Chondrocyte (in vitro differentiated cells): ENCODE measurements at places on chromosomes 13 and 19. TPM values are rescaled to one million over a fixed set of nuclear protein-coding genes. Genes with fewer than 3 reads are reported as not detected.

- no peak for DNase-seq
Measured at GRCh38 chr19:4016486-4016885, 8.9 kb downstream of the PIAS4 start.

DNA sequence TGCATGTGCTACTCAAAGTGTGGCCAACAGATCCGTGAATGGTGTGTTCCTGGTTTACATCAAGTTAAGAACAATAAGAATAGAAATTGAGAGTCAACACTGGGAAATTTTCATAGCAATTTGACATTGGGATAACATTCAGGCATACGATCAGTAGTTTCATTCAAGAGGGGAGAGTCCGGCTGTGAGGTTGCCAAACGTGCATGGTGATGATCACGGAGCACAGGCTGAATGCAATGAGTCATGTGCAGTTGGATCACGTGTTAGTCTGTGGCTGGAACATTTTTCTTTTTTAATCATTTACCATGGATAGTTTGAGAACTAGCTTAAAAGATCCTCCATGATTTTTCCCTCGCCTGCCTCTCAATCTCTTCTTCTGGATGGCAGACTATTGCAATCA is 2.5 kb upstream of the DCT start:
- DNase-seq: no peak

GRCh38 chr19:49689133-49690078 is at the start of gene ADM5:
TSS of gene ADM5 (plus strand) at chr19:49689594. CDS start at chr19:49689838, 244 bp downstream.
- no peak for DNase-seq

- no peak for DNase-seq
Measured at GRCh38 chr13:89878904-89879303, 1468.6 kb upstream of the MIR17HG start.

DNA sequence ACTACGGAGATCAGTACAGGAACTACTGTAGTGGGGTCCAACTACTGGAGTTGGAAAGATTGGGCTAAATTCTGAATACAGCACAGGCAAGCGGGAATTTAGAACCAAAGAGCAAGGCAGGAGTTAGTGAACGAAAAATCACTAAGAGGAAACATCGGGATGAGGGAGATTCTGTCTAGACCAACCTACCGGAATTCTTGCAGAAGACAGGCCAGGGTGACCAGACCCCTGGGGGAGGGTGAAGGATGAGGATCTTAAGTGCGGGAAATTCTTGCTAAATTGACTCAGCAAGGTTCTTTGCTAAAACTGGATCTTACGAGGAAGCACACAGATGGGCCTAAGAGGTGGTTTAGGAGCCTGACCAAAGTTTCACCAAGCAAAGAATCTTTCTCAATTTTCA is 13.2 kb upstream of the PSPC1 start:
- DNase-seq: peak; percentile 4

DNA sequence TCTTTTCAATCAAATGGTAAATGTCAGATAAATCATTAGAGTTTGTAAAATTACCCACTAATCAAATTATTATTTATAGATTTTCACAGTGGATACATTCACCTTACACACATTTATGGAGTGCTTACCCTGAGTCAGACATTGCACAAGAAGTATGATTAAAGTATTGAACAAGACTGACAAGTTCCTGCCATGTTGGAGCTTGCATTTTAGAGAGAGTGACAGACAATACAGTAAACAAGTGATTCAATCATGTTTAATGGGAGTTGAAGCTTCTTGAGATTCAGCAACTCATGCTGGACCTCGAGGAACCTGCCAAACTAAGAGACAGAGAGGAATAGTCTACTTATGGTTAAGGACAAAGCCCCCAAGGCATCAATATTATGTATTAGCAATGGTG is 487.8 kb downstream of the PCDH17 start:
- DNase-seq: no peak

DNA sequence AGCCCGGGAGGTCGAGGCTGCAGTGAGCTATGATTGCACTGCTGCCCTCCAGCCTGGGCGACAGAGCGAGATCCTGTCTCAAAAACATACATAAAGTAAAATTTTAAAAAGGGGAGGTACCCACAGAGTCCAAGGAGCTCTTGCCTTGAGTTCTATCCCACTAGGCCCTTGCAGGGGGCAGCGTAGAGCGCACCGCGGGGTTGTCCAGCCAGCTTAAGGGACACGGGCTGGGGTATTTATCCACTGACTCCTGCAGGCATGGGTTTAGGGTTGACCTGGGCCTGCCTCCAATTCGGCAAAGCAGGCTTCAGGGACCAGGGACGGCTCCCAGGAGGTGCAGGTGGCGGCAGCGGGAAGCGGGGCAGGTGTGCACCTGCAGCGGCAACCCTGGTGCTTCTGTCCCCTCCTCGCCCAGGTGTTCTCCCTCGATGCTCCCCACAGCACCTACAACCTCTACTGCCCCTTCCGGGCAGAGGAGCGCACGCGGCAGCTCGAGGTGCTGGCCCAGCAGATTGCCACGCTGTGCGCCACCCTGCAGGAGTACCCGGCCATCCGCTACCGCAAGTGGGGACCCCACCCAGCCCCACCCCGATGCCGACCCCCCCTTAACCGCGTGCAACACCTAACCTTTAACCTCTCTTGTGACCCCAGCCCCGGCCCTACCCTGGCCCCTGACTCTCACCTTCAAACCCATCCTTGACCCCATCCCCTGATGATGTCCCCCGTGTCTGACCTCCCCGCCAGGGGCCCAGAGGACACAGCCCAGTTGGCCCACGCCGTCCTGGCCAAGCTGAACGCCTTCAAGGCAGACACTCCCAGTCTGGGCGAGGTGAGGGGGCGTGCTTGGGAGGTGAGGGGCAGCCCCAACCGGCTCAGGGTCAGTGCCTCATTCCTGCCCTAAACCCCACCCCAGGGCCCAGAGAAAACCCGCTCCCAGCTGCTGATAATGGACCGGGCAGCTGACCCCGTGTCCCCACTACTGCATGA is 4.7 kb downstream of the STXBP2 start:
- DNase-seq: no peak

- no peak for DNase-seq
Measured at GRCh38 chr13:110028311-110028710, 241.9 kb upstream of the IRS2 start.

SYNGR4 gene
- total RNA-seq: not detected in 3 replicates

COPE gene
- 175 to 205 TPM (median 189 TPM) in 3 replicates for total RNA-seq

DNA sequence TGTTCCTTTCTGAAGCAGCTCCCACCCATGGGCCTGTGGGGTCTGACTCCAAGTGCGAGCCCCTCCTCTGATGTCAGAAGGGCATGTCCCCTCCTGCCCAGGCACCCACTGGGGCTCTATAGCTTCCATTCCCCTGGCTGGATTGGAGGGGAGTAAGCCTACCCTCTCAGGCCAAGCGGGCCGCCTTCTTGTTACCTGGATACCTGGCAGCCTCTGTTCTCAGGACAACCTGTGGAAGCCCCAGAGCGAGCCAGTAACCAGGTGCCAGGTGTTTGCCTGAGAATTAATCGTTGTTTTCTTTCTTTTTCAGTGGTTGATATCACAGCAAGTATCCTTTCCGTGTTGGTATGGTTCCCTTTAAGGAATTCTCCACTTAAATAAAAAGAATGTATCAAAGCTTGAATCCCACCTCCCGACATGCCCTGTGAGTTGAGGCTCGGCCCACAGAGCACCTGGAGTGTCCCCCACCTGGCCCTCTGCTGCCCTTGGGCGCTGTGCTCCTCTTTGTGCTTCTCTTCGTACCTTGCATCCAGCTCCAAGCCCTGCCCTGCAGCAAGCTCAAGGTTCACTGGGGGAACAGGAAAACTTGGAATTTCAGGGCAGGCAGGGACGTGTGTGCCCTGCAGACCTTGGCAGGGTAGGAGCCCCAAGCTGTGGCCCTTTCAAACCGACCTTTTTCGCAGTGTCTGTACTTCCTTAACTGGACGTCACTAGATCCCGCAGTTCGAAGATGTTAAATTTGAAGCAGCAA is 15.0 kb downstream of the MAU2 start:
- no peak for DNase-seq

ADM5 gene
- total RNA-seq: 0.49 to 1.4 TPM (median 0.52 TPM) in 3 replicates

DNA sequence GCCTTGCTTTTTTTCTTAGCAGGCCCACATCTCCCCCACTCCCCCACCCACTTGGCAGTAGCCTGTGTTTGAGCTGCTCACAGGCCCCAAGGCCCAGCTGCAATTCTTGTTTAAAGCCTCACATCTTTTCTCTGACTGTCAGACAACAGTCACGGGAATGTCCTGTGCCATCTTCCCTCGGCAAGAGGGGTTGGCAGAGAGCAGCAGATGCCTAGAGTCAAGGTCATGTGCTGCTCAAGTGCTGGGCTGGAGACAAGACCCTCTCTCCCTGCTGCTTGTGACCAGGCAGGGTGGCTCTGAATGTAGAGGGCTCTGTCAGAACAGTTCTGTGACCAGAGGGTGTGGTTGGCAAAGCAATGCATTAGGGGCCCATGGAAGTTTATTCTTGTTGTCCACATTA is 47.4 kb downstream of the BBC3 start:
- no peak for DNase-seq
